ENCODE measurements at places on chromosomes 2 and 18.

DNA sequence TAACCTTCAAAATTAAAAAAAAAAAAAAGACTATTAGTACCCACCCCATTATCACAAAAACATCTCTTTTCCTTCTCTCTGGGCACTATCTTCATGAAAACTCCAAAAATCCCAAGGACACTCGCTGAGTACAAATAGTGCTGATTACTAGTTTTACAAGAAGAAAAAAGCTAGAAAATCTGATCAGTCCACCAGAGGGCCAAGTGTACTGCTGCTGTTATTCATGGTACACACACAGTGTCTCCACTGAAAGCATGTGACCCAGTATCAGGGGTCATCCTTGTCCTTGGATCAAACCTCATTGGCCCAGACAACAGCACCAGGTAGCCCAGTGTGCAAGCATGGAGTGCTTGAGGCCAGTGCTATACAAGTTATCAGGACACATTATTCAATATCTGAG lies 382.7 kb upstream of the KLHL29 start:
- DNase-seq = no peak

DNA sequence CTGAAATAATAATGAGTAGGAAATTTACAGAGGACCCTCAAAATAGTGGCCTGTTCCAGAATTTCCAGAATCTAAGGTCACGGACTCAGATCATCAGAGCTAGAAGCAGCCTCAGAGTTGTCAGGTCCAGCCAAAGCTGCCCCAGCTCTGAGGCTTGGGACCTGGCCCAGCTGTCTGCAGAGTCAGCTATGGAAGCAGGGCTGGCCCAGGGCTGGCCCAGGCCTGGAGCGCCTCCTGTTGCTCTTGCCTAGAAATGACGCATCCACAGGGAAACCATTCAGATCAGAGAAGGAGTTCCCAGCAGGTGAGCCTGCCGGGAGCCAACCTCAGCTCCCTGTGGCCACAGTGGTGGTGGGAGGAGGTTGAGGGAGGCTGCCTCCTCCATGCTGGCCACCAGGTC lies 106.7 kb upstream of the ARL4C start:
- no peak for DNase-seq

DNA sequence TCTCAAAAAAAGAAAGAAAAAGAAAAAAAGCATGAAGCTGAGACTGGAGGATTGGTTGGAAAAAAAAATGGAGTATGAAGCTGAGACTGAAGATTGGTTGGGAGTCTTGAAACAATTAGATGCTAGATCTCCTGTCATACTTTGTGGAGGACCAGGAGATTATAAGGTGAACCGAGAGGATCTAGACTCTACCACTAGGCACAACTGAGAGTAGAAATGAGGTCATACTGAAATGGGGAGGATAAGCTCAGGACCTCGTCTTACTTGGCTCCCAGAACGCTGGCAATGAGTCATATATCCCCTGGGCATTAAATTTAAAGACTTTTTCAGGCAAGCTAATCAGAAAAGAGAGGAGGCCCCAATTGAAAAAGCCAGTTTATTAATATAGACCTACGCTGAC lies 3.3 kb upstream of the ORC2 start:
- no peak for DNase-seq

DNA sequence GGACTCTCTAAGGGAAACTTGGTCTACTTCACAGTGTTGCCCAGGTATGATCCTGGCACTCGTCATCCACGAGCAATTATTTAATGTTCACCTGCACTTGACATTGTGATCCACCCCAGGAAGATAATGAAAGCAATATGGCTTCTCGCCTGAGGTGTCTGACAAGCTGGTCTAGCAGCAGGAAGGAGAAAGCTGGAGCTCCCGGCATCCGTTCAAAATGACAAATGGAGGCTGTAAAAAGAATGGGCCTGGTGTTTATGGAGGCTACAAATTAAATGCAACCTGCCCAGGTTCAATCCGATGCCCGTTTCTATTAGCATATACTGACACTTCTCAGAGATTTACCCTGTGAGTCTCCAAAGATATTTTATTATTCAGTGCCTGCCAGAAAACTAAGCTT lies 317.6 kb downstream of the CTNNA2 start:
- no peak for DNase-seq

DNA sequence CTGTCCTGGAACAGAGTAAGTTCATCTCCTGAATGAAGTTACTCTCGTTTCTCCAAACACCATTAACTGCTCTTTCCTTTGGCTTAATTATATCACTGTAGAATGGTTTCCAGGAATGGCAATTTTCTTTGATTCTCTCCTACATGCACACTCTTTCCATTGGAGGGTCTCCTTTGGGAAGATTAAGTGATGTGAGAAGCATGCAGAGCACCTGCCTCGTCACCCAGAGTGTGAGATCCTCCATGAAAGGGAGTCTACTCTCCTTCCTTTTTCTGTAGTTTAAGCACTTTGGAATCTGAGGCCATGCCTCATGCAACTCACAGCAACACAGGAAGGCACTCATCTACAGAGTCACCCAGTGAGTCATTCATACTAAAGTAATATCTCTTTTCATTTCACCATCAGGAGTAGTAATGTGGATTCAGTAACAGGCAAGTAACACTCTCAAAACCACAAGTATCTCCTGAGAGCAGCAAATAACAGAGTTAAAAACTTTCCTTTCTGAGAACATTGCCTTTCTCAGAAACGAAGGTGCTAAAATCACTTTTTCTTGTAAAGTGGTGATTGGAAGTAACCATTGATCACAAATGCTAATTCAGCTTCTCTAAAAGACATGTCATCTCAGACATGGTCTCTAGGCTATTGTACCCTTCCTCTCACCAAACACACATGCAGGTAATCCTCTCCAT lies 52.8 kb upstream of the IL1RL1 start:
- no peak for DNase-seq

DNA sequence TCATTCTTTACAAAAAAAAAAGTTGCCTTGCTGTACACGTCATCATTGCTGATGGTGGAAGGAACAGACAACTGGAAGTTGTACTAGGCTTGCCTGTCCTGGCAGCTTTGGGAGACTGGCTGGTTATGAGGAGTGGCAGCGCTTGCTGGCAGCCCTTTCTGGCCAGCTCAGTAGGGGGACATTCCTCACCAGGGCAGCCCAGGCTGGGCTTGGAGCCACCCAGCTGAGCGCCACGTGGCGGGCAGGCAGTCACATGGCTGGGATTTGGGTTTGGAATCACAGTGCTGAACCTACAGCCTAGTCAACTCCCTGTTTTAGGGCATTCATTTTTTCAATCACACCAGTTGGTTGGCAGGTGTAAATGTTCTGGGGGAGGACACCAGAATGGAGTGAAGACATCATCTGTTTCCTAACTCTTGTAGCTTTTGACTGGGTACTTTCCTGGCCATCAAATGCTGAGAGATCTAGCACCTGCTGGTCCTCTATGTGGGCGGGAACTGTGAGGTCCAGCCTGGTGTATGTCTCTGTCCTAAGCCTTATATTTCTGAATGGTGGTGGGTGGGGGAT lies 139.3 kb downstream of the SETBP1 start:
- no peak for DNase-seq

Data from DMS79 (cell line).